Activated CD4-positive, alpha-beta memory T cell treated with anti-CD3 and anti-CD28 coated beads, Interleukin-2, amount 10 ng/mL, durations not matched to agents 7 days and 5 days (primary cell): ENCODE measurements at places on chromosomes 11 and 22. TPM values are rescaled to one million over a fixed set of nuclear protein-coding genes. Genes with fewer than 3 reads are reported as not detected.

DNA sequence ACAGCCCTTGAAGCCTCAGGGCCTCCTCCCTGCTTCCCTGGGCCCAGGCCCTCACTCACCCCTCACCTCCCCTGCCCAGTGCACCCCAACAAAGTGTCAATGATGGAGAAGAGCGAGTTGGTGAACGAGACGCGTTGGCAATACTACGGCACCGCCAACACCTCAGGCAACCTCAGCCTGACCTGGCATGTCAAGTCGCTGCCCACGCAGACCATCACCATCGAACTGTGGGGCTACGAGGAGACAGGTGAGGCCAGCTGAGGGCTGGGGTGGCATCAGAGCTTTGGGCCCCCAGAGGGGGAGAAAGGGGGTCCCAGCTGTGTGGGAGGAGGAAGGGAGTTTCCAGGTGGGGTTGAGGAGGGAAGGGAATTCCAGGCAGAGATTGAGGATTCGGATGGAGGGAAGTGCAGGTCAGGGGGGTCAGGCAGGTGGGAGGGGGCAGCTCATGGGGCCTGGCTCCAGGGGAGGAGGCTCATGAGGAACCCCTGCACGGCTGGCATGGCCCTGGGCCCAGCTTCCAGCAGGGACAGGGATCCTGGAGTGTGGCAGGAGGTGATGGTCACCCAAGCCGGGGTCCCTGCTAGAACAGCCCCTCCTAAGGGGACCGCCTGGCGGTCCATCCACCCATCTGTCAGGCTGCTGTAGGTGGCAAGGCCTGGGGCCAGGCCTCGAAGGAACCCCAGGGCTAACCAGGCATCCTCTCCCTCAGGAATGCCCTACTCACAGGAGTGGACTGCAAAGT is 2.9 kb downstream of the SUSD2 start:
- no peak for DNase-seq

- no peak for DNase-seq
Observed at GRCh38 chr11:134313821-134314607, 17.8 kb upstream of the GLB1L2 start.

GRCh38 chr11:27902981-27903624 is 202.8 kb upstream of the BDNF start:
- DNase-seq, result no peak

GRCh38 chr11:47021527-47021818 is 84.9 kb downstream of the CSTPP1 start:
- DNase-seq, result no peak

SPCS2 gene
- 198 TPM for total RNA-seq

SCGB1C1 gene
- not detected for total RNA-seq

RTN4RL2 gene
- 0.35 TPM for total RNA-seq
